ENCODE measurements at places on chromosomes 12 and 14. TPM values are rescaled to one million over a fixed set of nuclear protein-coding genes. Genes with fewer than 3 reads are reported as not detected.

The KRT6A gene
- total RNA-seq: not detected

The KLRC2 gene
- total RNA-seq: 0.97 TPM

The NDRG2 gene
- total RNA-seq: 6.3 TPM

The ANO2 gene
- 1.2 TPM for total RNA-seq

The ANO6 gene
- 52.7 TPM for total RNA-seq

The KLHL33 gene
- not detected for total RNA-seq

The CCDC196 gene
- total RNA-seq: not detected

The SLC39A2 gene
- total RNA-seq: not detected

The TNFAIP2 gene
- total RNA-seq: 137 TPM
